ENCODE measurements at places on chromosomes 3 and 15.

DNA sequence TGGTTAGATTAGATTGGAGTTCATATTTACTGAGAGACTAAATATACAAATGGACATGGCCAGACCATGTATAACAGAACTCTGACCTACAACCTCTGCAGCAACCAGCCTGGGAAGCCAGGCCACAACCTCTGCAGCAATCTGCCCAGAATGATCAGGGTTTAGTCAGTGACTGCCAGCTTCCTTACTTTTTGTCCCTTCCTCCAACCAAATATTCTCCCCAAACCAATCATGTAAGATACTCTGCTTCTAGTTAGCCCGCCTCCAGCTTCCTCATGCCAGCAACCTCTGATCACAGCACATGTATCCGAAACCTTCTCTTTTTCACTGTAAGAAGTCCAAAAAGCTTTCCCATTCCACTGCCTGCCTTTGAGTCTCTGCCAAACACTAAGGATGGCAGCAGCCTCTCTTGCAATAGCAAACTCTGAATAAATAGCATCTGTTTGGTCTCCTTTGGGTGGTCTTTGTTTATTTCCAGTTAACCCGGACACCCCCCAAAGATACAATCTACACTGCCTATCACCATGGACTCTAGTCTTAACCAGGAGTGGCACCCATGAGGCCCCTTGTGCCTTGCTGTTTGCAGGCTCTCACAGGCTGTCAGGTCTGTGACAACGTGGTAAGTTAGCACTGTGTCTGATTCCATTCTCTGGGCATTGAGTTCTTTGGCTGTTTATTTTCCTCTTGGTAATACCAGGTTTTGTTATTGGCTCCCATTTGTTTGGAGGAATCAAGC, 102.2 kb downstream of the ERC2 start:
- no peak for DNase-seq

- peak; percentile 47 for DNase-seq
Measured at GRCh38 chr3:151816091-151816604, 2.2 kb downstream of the AADAC start.

DNA sequence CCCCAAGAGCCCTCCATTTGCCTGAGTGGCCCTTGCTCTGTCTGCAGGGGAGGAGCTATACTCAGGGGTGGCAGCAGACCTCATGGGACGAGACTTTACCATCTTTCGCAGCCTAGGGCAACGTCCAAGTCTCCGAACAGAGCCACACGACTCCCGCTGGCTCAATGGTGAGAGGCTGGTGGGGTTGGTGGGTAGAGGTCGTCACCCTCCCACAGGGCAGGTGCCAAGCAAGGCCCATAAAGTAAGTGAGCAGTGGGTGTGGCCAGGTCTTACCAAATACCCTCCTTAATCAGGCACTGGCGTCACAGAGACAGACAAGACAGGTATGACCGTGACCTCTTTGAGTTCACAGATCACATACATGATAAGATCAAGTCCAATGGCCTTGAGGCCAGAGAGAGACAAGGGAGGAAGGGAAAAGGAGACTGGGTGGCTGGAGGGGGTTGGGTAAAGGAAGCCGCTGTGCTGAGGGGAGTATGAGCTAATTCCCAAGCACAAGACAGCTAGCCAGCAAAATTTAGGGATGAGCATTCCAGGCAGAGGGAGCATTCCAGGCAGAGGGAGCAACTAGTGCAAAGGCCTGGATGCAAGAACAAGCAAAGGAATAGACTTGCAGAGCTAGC, 2.5 kb downstream of the SEMA3B start:
- DNase-seq = no peak

- DNase-seq = no peak
Measured at GRCh38 chr3:17515445-17516234, 226.8 kb downstream of the TBC1D5 start.

- DNase-seq = no peak
Measured at GRCh38 chr3:11351451-11351850, 79.3 kb downstream of the ATG7 start.

GRCh38 chr3:145739926-145740325, 421.1 kb downstream of the PLOD2 start:
- no peak for DNase-seq

DNA sequence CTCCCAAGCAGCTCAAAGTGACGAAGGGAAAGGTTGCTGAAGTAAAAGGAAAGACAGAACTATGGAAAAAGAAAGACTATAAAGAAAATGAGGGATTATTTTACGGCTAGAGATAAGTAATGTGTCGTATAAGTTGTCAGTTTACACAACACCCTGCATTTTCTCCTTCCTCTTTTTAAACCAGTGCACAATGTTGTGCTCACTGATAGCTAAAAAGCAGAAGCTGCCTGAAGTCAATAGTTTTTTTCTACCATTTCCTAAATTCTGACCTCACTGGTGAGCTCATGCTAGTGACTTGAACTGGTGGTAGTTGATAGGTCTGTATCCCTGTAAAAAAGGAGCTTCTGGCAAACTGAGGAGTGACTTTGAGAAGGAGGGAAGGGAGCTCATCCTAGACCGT, 368.6 kb upstream of the GBE1 start:
- no peak for DNase-seq

GRCh38 chr15:98730860-98731711, 82.7 kb downstream of the IGF1R start:
- DNase-seq = no peak

DNA sequence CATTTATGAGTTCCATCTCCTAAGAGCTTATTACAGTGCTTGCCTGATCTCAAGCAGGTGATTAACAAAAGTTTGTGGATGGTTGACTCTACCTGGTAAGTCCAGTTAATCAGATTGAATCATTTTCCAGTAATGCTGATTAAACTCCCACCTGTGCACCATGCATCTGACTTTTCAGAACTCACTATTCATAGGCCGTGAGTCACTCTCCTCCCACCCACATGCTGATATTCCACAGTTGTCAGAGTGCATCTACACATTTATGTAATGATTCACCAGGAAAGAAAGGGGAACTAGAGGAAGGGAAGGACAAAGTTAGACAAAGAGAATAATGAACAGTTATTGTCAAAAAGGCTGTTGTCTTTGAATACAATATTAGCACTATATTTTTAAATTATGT, 106.2 kb upstream of the UBE3A start:
- no peak for DNase-seq

- no peak for DNase-seq
Measured at GRCh38 chr3:196127308-196128040, 45.6 kb upstream of the TFRC start.

- DNase-seq = peak; percentile 11
Measured at GRCh38 chr15:73897441-73898261, 24.3 kb downstream of the TBC1D21 start.

- no peak for DNase-seq
Measured at GRCh38 chr3:48466386-48467109, 20.0 kb downstream of the ATRIP start.

GRCh38 chr3:45551214-45552010, 43.1 kb upstream of the LIMD1 start:
- DNase-seq = no peak

- no peak for DNase-seq
Measured at GRCh38 chr15:79412429-79412828, 19.7 kb upstream of the MINAR1 start.

DNA sequence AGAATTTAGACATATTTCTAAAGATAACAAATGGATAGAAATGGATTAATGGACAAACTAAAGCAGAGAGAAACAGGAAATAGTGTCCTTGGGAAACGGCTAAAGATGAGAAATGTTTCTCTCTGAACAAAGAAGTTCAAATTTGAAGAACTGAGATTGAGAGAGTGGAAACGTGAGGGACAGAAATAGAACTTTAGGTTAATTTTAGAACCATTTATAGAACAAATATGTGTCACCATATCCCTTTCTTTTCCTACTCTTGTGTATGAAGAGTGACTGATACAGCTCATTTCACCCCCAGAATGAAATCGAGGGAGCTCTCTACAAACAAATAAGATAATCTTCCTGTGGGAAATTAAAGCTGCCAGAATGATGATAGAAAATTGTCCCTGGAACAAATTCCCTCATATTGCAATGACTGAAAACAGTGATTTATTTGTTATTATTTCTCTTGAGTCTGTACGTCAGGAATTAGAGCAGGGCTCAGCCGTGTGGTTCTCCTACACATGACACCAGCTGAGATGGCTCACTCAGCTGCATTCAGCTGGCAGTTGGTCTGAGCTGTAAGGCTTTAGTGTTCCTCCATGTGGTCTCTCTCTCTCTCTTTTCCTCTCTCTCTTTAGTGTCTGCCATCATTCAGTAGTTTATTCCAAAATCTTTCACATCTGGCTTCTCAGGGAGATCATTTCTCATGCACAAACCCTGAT, 46.6 kb upstream of the ARPP21 start:
- no peak for DNase-seq

DNA sequence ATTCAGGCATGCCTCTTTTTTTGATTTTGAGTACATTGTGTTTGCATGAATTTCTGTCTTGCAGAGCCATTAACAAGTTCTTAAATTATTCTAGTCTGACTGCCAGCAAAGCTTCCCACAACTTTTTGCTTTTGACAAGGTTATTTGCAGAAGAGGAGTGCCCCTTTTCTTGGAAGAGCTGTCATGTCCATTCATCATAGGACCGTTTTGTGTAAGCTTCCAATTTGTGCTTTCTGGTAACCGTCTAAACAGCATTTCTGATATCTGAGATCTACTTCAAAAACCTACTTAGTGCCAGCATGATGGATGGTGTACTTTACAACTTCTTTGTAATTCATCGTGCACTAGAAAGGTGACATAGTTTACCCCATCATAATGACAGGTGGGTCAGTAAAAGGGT, 379.7 kb downstream of the NAALADL2 start:
- DNase-seq = peak; percentile 75

GRCh38 chr3:12990781-12991480, 82.3 kb downstream of the IQSEC1 start:
- no peak for DNase-seq

GRCh38 chr15:101358895-101359294, 63.8 kb upstream of the SNRPA1 start:
- DNase-seq = no peak

DNA sequence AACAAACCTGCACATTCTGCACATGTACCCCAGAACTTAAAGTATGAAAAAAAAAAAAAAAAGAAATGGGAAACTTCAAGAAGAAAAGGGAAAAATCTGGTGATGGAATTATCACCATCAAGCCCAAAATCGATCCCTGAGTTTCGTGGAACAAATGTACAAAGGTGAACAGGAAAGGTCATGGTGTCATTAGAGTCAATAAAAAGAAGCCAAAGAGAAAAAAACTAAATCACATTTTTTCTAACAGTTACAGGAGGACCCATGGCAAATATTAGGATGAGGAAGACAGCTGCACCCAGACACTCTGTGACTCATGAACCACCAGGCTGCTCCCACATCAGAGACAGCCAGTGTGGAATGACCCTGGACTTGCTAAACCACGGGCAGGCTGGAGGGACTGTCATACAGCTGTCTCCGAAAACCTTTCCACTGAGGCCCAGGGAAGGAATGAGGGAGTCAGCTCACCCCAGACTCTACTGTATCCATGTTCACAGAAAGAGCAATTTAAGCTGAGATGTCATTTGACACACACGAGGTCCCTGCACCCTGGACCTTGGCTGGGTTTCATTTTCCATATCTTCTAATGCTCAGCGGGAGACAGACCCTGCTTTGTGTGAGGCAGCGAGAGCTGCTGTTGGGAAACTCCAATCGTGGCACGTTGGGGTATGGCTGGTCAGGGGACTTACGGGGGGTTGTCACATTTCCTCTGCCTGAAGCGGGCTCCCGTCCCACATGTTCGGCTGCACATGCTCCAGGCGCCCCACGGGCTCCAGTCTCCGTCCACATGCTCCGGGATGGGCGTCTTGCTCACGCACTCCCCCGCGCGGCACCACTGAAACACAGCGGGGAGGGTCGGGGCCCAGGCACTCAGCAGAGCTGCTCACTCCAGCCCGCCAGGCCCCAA, 210.2 kb downstream of the ADAMTS17 start:
- no peak for DNase-seq

DNA sequence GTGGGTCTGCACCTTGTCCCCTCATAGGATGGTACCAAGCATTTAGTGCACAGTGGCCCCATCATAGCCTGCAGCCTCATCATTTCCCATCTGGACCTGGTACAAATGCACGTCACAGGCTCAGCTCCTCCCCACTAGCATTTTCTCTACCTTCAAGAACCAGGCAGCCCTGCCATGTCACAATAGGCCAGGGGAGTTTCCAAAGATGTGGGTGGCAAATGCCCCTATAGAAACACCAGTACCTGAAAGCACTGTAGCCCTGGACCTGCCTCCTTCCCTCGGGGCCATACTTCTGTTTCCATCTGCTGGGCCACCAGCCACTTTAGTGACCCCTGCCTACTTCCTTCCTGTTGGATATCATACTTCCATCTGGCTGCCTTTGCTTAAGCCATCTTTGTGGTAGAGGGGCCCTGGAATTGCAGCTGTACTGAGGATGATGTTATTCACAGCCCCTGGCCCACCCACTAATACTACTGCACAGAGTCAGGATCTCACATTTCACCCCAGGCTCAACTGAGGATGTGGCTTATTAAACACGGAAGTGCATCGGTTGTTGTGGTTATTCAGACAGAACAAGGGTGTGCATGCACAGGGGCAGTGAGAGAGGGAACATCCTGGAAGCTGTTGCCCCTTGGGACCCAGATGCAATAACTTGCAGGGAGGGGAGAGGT, 3.8 kb downstream of the TCTA start:
- no peak for DNase-seq

GRCh38 chr3:181728470-181729340, 17.0 kb downstream of the SOX2 start:
- DNase-seq = peak; percentile 38

- DNase-seq = no peak
Measured at GRCh38 chr15:73682600-73683090, 1.5 kb upstream of the CD276 start.

- DNase-seq = no peak
Measured at GRCh38 chr3:16927485-16927884, 42.7 kb downstream of the PLCL2 start.

- no peak for DNase-seq
Measured at GRCh38 chr15:70597056-70597603, 166.2 kb downstream of the UACA start.

GRCh38 chr3:74850381-74850780, 235.9 kb upstream of the CNTN3 start:
- DNase-seq = no peak

DNA sequence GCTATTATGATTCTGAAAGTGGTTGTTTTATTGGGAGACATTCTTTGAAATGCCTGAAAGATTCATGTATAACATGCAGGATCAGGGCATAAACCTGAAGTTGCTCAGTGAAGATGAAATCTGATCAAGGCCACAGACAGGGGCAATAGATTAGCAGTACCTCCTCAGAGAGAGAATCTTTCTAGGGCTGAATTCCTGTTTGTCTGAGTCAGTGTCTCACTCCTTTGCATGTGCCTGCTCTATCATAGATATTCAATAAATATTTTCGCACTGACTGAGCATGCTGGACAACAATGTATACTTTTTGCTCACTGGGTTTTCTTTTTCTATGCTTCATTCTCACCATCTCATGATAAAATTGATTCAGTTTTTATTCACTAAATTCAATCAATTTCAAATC, 49.8 kb upstream of the PFN2 start:
- DNase-seq = no peak
